ENCODE measurements at places on chromosomes 3 and 15.

- no peak for DNase-seq
Observed at GRCh38 chr3:115982629-115983028, 359.3 kb downstream of the GAP43 start.

DNA sequence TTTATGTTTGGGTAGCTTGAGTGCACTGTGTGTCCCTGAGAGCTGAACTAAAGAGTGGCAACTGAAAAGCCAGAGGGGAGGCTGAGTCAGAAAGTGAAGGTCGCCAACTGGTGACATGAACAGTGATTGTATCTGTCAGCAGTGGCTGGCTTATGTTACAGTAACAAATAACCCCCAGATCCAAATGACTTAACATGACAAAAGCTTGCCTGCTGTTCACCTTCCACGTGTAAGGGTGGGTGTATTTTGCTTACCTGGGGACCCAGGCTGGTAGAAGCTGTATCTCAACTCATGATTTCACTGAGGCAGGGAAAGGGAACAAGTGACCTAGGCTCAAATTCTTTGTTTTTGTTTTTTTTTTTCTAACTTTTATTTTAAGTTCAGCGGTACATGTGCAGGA is 147.3 kb downstream of the THSD4 start:
- DNase-seq, result no peak

DNA sequence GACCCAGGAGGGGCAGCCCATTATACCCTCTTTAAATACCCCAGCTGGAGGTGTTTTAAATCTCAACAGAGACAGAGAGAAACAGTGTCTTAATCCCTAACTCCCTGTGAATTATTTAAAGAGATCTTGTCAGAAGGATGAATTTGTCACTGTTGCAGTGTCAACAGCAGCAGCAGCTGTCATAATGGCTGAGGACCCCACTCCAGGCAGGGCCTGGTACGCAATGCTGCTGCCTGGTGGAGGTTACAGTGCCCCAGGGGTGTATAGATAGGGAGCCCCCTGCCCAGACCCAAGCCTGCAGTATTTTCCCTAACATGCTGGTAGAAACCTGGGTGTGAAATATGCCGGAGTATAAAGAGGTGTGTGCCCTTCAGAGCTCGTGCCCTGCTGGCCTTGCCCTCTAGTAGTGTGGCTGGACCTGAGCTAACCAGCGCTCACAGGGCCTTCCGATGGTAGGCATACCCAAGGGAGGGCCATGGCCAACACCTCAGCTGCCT is 143.0 kb downstream of the EPHB1 start:
- DNase-seq, result no peak

- no peak for DNase-seq
Observed at GRCh38 chr3:79018671-79019136, 749.1 kb downstream of the ROBO1 start.

GRCh38 chr3:132228923-132229322 is 88.3 kb upstream of the ACP3 start:
- DNase-seq, result no peak

- no peak for DNase-seq
Observed at GRCh38 chr3:36796881-36797280, 32.5 kb upstream of the DCLK3 start.

GRCh38 chr3:120908030-120908794 is at the start of gene STXBP5L:
TSS of gene STXBP5L (plus strand) at chr3:120908205. CDS start at chr3:120909579, 1,374 bp downstream.
- DNase-seq, result peak; percentile 64

- no peak for DNase-seq
Observed at GRCh38 chr3:27344192-27344591, 25.0 kb downstream of the NEK10 start.

GRCh38 chr3:31102196-31102879 is 207.9 kb upstream of the GADL1 start:
- peak; percentile 52 for DNase-seq

- DNase-seq, result no peak
Observed at GRCh38 chr3:38268087-38268486, 2.5 kb downstream of the SLC22A13 start.
